ENCODE measurements at places on chromosomes 2 and 18. TPM values are rescaled to one million over a fixed set of nuclear protein-coding genes. Genes with fewer than 3 reads are reported as not detected.

Gene SULT1C2
- not detected for total RNA-seq

Gene PID1
- total RNA-seq, result 54.6 TPM

Gene TMEM169
- total RNA-seq, result 1.9 TPM

Gene UGT1A3
- not detected for total RNA-seq

Gene CCDC102B
- total RNA-seq, result 6.0 TPM

Gene UGT1A4
- 9.0 TPM for total RNA-seq

Gene NDUFS1
- 67.7 TPM for total RNA-seq

Gene CD226
- 16.8 TPM for total RNA-seq

Gene NYAP2
- total RNA-seq, result not detected

Gene LCT
- not detected for total RNA-seq

Gene DCDC2C
- not detected for total RNA-seq

Gene TMEM163
- total RNA-seq, result 0.48 TPM

Gene MCM6
- 7.9 TPM for total RNA-seq

Gene IL37
- not detected for total RNA-seq

Gene GRHL1
- 1.3 TPM for total RNA-seq

- H3K36me3 ChIP-seq, result no peaks in the 10 kb centered on the region
- no peaks in the 10 kb centered on the region for H3K4me1 ChIP-seq
- H3K4me3 ChIP-seq, result peak overlapping the region; percentile 45
- no peaks in the 10 kb centered on the region for H3K27me3 ChIP-seq
- DNase-seq, result no peak
- H3K27ac ChIP-seq, result peak overlapping the region; percentile 93
Measured at GRCh38 chr2:156435396-156435717, 822 bp upstream of the GPD2 start.

DNA sequence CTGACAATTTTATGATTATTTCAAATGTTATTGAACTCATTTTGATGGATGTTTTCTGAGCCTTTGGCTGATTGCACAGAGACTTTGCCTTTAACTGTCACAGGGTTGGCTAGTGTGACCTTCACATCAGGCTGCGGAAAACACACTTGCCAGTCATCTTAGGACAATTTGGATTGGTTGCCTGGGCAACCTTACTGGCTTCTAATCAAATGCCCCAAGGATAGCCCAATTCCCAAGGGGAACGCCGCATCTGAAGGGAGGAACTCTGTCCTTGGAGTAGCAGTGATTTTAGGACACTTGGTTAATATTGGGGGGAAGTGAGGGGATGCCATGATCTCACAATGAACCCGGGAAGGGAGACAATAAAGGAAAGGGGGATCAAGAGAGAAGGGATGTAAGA is 29.5 kb downstream of the OSBPL6 start:
- no peak for DNase-seq
- H3K4me1 ChIP-seq, result no peaks in the 10 kb centered on the region
- H3K36me3 ChIP-seq, result no peaks in the 10 kb centered on the region
- H3K27ac ChIP-seq, result no peak overlapping the region
- no peaks in the 10 kb centered on the region for H3K27me3 ChIP-seq
- no peak overlapping the region for H3K4me3 ChIP-seq

- peak; percentile 56 for DNase-seq
- no peak overlapping the region for H3K4me3 ChIP-seq
- H3K27ac ChIP-seq, result no peak overlapping the region
- peaks cover 27% of the 10 kb centered on the region for H3K27me3 ChIP-seq
- peaks cover 7% of the 10 kb centered on the region for H3K4me1 ChIP-seq
Measured at GRCh38 chr2:70946832-70947442, 11.2 kb downstream of the ATP6V1B1 start.

DNA sequence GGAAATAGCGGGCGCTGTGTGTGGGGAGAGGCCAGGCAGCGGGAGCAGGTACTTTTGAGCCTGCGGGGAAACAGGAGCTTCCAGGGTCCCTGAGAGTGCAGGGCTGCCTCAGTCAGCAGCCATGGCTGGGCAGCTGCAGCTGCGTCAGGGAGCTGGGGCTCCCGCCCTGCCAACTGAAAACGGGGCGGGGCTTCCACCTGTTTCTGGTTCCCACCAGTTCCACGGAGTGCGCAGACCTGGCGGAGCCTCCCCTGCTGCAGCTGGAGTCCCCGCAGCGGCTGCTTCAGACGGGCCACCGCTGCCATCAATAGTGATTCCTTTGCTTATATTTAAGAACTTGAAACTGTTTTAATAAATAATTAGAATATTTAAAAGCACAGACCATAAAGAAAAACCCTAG is 30.6 kb upstream of the RPRM start:
- H3K27me3 ChIP-seq, result no peaks in the 10 kb centered on the region
- DNase-seq, result no peak
- no peak overlapping the region for H3K27ac ChIP-seq

DNA sequence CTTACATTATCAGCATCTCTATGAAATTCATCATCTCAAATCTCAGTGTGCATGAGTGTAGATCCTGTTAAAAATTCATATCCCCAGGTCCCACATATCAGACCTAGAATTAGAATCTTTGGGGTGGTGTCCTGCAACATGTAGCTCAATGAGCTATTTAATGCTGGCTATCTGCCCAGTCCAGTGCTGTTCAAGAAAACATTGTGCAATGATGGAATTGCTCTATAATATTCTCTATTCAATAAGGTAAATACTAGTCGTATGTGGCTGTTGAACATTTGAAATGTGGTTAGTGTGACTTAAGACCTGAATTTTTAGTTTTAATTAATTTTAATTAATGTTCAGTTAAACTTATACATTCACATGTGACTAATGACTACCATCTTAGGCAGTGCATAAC is 127.4 kb downstream of the NOL4 start:
- H3K27ac ChIP-seq, result no peak overlapping the region
- H3K4me1 ChIP-seq, result peaks cover 4% of the 10 kb centered on the region
- no peaks in the 10 kb centered on the region for H3K27me3 ChIP-seq
- no peaks in the 10 kb centered on the region for H3K36me3 ChIP-seq
- no peak for DNase-seq
- H3K4me3 ChIP-seq, result no peak overlapping the region

- no peak for DNase-seq
- no peaks in the 10 kb centered on the region for H3K36me3 ChIP-seq
- no peaks in the 10 kb centered on the region for H3K27me3 ChIP-seq
- H3K27ac ChIP-seq, result no peak overlapping the region
Measured at GRCh38 chr2:165086337-165086736, 117.5 kb downstream of the SCN3A start.

- DNase-seq, result no peak
- no peak overlapping the region for H3K27ac ChIP-seq
- H3K4me1 ChIP-seq, result no peaks in the 10 kb centered on the region
- no peaks in the 10 kb centered on the region for H3K36me3 ChIP-seq
- H3K27me3 ChIP-seq, result no peaks in the 10 kb centered on the region
Measured at GRCh38 chr2:142058149-142058548, 72.7 kb downstream of the LRP1B start.

- no peak overlapping the region for H3K27ac ChIP-seq
- DNase-seq, result peak; percentile 81
- no peaks in the 10 kb centered on the region for H3K27me3 ChIP-seq
- peaks cover 12% of the 10 kb centered on the region for H3K4me1 ChIP-seq
Measured at GRCh38 chr2:112749755-112750559, 14.5 kb downstream of the CKAP2L start.

DNA sequence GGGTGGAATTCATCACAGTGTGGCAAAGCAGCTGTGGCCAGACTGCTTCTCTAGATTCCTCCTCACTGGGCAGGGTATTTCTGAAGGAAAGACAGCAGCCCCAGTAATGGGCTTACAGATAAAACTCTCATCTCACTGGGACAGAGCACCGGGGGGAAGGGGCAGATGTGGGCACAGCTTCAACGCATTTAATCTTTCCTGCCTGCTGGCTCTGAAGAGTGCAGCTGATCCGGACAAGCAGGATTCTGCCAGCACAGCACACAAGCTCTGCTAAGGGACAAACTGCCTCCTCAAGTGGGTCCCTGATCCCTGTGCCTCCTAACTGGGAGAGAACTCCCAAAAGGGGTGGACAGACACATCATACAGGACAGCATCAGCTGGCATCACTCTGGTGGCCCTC is 779.9 kb upstream of the CNTNAP5 start:
- no peak overlapping the region for H3K4me3 ChIP-seq
- H3K27me3 ChIP-seq, result no peaks in the 10 kb centered on the region
- H3K27ac ChIP-seq, result no peak overlapping the region
- H3K4me1 ChIP-seq, result no peaks in the 10 kb centered on the region
- no peaks in the 10 kb centered on the region for H3K36me3 ChIP-seq

GRCh38 chr2:238242731-238243495 is 3.1 kb upstream of the HES6 start:
- DNase-seq, result peak; percentile 49
- H3K27ac ChIP-seq, result peak overlapping the region; percentile 76
- no peak overlapping the region for H3K4me3 ChIP-seq
- no peaks in the 10 kb centered on the region for H3K36me3 ChIP-seq
- H3K27me3 ChIP-seq, result peaks cover 8% of the 10 kb centered on the region
- peaks cover 48% of the 10 kb centered on the region for H3K4me1 ChIP-seq

DNA sequence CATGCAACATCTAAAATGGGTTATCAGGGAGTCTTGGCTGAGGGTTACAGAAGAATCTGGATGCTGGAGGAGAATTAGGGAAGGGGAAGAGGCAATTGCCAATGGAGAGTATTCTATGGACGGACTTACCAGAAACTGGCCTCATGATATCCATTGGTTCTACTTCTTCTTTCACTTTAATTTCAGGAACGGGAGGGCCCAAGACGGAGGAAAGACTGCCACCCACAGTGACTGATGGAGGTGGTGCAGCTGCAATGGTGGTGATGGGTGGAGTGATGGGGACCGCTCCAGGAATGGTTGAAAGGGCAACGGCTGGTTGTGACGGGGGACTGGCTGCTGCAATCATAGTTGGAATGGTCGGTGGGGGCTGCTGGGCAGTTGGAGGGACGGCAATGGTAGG is 69.1 kb upstream of the AMMECR1L start:
- no peak for DNase-seq
- H3K27ac ChIP-seq, result no peak overlapping the region
- H3K27me3 ChIP-seq, result no peaks in the 10 kb centered on the region
- H3K36me3 ChIP-seq, result peaks cover 23% of the 10 kb centered on the region

DNA sequence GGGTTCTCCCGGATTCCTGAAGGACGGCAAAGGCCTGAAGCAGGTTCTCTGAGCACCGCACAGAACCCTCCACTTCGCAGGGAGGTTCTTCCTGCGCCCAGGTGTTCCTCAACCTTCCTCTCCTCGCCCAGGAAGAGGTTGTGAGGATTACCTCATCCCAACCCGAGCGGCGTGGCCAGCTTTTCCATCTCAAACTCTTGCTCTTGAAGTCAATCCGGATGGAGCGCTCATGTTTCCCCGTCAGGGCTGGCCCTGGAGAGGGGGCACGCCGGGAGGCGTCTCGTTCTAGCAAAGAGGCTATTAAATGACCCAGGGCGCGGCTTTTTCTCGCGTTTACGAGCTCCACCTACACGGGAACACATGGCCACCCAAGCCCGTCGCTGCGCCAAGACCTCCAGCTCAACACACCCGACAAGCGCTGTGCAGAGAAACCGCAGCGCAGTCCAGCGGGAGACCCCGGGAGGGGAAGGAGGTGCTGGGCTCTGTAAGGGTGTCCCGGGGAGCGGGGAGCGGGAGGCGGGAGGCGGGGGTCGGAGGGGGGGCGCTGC is 540 bp upstream of the RAB10 start:
- peak overlapping the region; percentile 99 for H3K27ac ChIP-seq
- peaks cover 36% of the 10 kb centered on the region for H3K4me1 ChIP-seq
- peak; percentile 88 for DNase-seq

GRCh38 chr18:9987345-9987744 is 73.5 kb downstream of the VAPA start:
- no peaks in the 10 kb centered on the region for H3K36me3 ChIP-seq
- H3K27ac ChIP-seq, result no peak overlapping the region
- H3K4me1 ChIP-seq, result no peaks in the 10 kb centered on the region
- no peak for DNase-seq
- H3K4me3 ChIP-seq, result no peak overlapping the region

GRCh38 chr2:174682578-174683391 is 81.5 kb downstream of the CHRNA1 start:
- H3K4me3 ChIP-seq, result peak overlapping the region; percentile 77
- peak; percentile 75 for DNase-seq
- peak overlapping the region; percentile 87 for H3K27ac ChIP-seq
- no peaks in the 10 kb centered on the region for H3K36me3 ChIP-seq

GRCh38 chr2:147644491-147644890 is 200.3 kb upstream of the ACVR2A start:
- H3K4me1 ChIP-seq, result peaks cover 5% of the 10 kb centered on the region

GRCh38 chr2:226273440-226273839 is 526.2 kb downstream of the IRS1 start:
- H3K36me3 ChIP-seq, result no peaks in the 10 kb centered on the region
- no peaks in the 10 kb centered on the region for H3K4me1 ChIP-seq
- H3K27me3 ChIP-seq, result no peaks in the 10 kb centered on the region
- DNase-seq, result no peak

- no peak overlapping the region for H3K27ac ChIP-seq
- H3K27me3 ChIP-seq, result no peaks in the 10 kb centered on the region
- DNase-seq, result no peak
Measured at GRCh38 chr2:181235683-181236459, 221.3 kb upstream of the ITGA4 start.

- no peaks in the 10 kb centered on the region for H3K4me1 ChIP-seq
- peak overlapping the region; percentile 26 for H3K27ac ChIP-seq
- H3K36me3 ChIP-seq, result no peaks in the 10 kb centered on the region
- H3K27me3 ChIP-seq, result no peaks in the 10 kb centered on the region
- DNase-seq, result no peak
Measured at GRCh38 chr2:207504513-207505170, 25.1 kb upstream of the CREB1 start.

- no peak for DNase-seq
- H3K27ac ChIP-seq, result no peak overlapping the region
- H3K4me3 ChIP-seq, result no peak overlapping the region
- H3K4me1 ChIP-seq, result no peaks in the 10 kb centered on the region
- no peaks in the 10 kb centered on the region for H3K36me3 ChIP-seq
Measured at GRCh38 chr2:176622792-176623191, 353.6 kb downstream of the MTX2 start.

- H3K4me1 ChIP-seq, result peaks cover 84% of the 10 kb centered on the region
- no peak for DNase-seq
- no peak overlapping the region for H3K4me3 ChIP-seq
- no peaks in the 10 kb centered on the region for H3K27me3 ChIP-seq
Measured at GRCh38 chr2:237735798-237736197, 62.8 kb upstream of the RBM44 start.

DNA sequence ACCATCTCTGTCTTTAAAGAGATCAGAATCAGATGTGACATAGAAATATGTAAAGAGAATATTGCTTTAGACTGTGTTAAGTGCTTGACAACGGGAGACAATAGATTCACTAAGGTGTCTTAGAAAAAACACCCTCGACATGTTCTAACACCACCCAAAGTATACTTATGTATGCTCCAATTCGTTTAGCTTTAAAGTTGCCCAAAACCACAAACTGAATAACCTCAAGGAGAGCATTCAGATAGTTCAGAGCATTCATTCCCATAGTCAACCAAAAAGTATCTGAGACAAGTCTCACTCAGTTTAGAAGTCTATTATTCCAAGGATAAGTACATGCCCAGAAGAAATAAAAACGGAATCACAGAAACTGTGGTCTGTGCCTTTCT is 96.4 kb downstream of the KYNU start:
- H3K27me3 ChIP-seq, result no peaks in the 10 kb centered on the region
- DNase-seq, result no peak
